ENCODE measurements at places on chromosomes 1 and 21.
A peak's percentile ranks its signal among the peaks of the same experiment; 100 is the strongest.

GRCh38 chr1:41783189-41783639 lies 135.5 kb downstream of the HIVEP3 start:
- DNase-seq = no peak

GRCh38 chr1:248750496-248750895 lies 5.1 kb downstream of the LYPD8 start:
- DNase-seq = no peak

DNA sequence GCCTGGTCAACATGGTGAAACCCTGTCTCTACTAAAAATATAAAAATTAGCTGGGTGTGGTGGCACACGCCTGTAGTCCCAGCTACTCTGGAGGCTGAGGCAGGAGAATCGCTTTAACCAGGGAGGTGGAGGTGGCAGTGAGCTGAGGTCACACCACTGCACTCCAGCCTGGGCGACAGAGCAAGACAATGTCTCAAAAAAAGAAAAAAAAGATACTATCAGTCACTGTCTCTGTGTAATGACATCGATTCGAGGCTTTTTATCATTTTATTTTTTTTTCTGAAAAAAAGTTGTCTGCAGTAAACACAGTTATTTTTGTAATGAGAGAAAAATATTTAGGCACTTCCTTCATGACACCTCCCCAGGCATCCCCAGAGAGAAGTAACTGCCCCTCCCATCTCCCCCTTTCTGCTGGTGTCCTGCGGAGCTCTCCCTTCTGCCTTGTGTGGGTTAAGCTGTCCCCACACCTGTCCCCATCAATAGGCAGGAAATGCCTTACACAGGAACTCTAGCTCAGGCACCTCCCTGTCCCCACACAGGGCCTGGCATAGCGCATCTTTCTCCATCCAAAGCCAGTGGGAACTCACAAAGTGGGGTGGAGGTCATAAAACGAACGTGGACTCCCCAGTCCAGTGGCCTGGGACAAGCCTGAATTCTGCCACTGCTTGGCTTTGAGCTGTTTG lies 132.0 kb downstream of the SYF2 start:
- DNase-seq = no peak

DNA sequence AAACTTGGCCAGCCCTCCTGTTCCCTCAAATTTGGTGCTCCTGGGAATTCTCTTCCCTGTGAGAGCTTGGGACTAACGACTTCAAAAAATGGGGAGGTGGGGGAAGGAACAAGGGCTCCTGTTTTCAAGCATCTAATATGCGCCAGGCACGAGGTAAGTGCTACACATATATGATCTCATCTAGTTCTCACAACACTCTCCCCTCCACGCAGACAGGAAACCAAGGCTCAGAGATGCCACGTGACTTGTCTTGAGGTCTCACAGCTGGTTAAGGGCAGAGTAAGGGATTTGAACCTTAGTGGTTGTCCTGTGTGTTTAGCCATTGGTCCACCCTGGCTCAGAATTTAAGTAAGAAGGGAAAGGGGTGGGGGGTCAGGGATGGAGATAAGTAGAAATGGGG lies 125.9 kb downstream of the DMRTB1 start:
- no peak for DNase-seq

GRCh38 chr21:42239973-42240372 lies 21.0 kb downstream of the ABCG1 start:
- DNase-seq = no peak

GRCh38 chr1:94004924-94005323 lies 95.7 kb upstream of the GCLM start:
- no peak for DNase-seq

GRCh38 chr1:99634971-99635624 lies 10.8 kb upstream of the PALMD start:
- no peak for DNase-seq

DNA sequence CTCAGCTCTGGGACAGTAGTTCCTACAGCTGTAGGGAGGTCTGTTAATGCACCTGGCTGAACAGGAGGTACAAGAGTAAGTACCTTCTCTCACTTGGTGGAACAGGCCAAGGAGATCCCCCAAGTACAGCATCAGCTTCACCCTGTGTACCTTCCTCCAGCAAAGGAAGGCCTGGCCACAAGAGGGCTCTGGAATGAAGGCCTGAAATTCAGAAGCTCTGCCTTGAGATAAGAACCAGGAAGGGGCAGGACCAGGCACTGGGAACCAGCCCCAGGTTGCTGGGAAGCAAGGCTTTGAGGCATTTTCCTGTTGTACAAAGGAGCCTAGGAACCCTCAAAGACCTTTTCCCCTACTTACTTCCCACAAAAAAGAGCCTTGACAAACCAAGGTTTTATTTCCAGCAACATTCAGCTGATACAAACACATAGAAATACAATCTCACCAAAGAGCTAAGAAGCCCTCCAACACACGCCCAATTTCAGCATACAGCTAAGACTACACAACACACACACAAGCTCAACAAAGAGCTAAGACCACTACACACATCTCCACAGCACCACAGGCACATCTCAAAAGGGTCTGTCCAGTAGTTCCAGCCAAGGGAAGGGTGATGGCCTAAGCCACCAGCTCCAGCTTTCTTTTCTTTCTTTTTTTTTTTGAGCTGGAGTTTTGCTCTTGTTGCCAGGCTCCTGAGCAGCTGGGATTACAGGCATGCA lies 23.5 kb downstream of the F11R start:
- DNase-seq = peak; percentile 83

DNA sequence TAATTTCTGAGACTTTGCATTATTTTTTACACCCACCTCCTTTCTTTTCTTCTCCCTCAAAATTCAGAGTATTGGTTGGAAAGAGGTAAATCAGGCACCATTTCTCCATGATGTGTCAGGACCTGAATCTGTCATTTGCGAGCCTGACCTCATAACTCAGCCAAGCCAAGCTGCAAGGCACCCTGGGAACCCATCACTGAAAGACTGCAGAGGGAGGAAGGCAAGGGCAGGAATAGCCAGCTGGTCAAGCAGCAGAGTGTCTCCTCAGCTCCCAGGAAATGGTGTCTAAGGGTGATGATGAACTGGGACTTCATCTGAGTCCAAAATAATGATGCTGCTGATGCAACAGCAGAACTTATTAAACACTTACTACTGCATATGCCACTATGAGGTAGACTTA lies 556.6 kb downstream of the OMA1 start:
- no peak for DNase-seq

DNA sequence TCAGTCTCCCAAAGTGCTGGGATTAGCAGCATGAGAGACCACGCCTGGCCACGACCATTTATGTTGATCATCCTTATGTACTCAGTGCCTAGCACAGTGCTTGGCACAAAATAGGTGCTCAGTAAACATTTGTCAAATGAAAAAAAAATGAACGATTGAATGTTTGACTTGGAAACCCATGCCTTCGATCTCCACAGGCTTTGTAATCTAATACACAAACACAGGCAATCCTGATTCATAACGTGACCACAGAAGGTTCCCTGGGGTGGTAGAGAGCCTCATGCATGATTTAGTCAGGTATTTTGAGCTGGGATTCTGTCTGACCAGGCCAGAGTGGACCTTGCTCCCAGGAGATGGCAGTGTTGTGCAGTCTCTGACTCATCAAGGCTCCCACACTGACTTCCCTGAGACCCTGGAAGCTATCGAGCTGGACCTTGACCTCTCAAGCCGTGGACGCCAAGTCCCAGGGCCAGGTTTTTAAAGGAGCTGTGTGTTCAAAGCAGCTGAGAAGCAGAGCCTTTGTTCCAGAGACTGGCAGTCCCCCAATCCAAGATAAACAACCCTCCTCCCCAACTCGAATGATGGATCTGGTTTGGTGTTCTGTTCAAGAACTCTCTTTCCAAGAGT lies 81.1 kb downstream of the PGM1 start:
- DNase-seq = peak; percentile 77

DNA sequence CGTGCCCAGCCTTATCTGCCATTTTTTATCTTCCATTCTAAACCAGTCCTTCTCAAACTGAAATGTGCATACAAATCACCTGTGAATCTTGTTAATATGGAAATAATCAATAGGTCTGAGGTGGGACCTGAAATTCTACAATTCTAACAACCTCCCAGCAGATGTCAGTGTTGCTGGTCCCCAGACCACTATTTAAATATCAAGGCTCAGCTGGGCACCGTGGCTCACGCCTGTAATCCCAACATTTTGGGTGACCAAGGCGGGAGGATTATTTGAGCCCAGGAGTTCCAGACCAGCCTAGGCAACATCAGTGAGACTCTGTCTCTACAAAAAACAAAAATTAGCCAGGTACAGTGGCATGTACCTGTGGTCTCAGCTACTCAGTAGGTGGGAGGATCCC lies 4.1 kb downstream of the UQCRHL start:
- DNase-seq = no peak

DNA sequence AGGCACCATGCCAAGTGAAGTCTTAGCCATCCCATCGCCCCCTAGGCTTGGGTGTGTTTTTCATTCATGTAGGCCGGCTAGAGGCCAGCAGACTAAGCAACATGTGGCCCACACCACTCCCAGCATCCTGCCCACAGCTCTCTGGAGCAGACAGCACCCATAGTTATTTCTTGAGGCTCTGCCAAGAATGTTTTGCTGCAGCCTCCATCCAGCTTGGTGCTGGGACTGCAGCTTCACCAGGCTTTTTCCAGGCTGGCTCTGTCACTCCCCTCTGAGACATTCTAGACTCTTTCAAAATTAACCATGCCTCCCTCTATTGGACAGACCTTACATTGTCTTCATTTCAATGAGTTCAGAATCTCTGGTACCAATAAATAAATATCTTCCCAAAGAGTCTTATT lies 104.2 kb downstream of the DUSP10 start:
- DNase-seq = no peak

- no peak for DNase-seq
These were observed 143.1 kb downstream of the ZSCAN20 start for GRCh38 chr1:33615546-33615945.

DNA sequence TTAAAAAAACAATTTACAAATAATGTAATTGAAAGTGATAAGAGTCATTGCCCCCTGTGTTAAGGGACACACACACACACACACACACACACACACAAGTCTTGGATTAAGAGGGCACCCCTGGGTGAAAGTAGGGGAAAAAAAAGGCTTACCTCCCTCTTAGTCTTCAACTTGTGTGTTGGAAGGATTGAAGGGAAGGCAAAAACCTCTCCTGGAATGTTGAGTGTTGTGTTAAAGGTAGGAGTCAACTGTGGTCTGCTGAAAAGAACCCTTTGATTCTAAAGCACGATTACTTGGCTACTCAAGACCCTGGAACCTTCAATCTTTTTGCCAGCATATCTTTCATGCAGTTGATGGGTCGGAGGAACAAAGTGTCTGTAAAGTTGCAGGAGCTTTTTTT lies 6.4 kb downstream of the PBX1 start:
- DNase-seq = no peak

DNA sequence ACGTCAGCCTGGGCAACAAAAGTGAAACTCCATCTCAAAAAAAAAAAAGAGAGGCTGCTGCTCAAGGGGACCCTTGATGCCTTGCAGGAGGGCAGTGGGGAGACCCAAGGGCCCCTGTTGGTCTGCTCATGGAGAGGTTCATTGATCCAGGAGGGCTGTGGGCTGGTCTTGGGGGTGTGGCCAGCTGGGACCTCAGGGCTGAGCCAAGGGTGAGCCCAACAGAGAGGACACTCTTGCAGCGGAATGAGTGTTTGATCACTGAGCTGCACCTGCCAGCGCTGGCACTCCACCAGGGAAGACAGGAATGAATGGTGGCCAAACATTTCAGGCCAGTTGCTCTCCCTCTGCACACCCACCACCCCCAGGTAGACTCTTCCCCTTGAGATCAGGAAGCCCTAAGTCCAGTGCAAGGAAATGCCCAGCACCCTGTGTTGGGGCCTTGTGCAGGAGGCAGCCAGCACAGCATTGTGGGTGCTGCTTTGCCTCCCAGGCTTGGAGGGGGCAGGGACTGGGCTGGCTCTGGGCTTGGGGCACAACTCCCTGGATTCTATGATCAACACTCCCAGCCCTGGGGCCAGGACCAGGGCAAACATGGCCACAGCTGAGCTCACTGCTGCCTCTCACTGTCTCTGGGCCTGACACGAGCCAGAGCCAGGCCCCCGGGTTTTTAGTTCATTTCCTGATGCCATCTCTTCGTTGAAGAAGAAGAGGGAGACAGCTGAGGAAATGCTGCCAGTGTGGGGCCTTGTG lies 50.7 kb downstream of the IRF2BP2 start:
- DNase-seq = no peak

DNA sequence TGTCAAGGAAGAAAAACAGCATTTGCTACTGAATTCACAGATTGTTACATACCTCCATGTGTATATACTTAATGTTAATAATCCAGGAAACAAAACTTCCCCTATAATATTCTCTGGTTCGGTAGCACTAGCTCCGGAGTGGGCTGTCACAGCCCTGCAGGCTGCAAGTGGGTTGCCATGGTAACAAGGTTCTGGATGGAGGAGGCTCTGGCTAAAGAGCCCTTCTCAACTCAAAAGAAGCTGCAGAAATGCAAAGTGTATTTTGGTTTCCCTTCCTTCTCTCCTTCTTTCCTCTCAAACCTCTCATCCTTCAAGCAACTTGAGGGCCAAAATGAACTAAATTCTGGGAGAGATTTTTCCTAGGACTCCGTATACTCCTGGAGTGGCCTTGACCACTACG lies 45.2 kb downstream of the ASTN1 start:
- DNase-seq = no peak

DNA sequence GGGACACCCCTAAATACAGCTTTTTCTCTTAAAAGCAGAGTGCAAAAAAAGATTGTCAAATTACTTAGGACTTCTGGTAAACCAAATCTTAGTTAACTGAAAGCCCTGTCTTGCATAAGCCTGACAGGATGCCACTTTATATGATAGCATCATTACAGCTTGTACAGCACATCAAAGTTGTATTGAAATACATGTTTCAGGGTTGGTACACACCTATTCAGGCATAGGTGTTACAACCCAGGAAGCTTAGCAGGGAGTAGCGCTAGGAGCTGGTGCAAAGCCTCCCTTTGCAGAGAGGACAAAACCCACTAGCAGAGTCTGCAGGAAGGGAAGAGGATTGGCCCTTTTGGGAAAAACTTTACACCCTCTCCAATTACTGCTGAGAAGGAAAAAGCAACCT lies 258.9 kb upstream of the SGIP1 start:
- no peak for DNase-seq

DNA sequence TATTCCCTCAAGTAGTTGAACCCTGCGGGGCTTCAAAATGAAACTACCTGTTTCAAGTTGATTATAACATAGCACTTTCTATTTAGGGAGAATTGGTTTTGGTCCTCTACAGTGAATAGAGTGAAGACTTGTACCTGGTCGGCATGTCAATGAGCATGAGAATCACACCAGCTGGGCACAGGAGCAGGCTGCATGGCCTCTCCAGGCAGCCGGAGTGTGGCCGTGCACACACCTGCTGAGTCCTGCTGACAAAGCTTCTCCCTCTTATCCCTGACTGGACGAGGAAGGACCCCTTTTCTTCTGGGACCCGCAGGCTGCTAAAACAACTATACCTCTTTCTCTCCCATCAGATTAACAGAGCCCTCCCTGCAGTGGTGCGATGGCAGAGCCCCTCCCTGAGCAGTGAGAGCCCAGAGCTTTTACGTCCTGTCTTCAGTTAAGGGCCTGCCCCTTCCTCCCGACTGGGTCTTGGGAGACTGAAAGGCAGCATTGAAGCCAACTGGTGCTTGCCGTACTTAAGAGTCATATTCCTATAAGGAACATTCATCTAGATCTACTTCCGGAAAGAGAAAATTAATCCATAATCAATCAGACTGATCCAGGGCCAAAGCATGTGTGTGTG lies 124.9 kb downstream of the CAPN8 start:
- no peak for DNase-seq
